AG09319 (cell line): ENCODE measurements at places on chromosomes 1 and 21.

DNA sequence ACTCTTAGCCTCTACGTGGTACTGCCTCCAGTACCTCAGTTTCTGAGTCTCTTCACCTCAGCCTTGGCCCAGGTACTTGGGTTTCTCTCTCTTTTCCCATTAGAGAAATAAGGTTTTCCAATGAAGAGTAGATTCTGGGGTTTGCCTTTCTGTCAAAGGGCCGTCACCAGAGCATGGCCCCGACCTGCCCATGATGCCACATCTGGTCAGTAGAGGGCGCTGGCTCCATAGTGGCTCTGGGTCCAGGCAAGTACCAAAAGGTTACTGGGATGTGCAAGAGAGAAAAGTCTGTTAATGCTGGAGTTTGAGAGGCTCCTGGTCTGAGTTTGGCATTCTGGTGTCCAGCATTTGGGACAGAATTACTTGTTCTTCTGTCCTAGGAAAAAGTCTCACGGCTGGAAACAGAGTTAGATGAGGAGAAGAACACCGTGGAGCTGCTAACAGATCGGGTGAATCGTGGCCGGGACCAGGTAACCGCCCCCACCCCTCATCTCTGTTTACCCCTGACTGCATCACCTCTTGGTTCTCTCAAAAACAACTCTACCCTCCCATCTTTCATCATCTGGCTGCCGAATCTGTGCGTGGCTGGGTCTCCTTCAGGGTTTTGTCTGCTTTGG, 5.3 kb upstream of the TUFT1 start:
- DNase-seq, result no peak

- DNase-seq, result no peak
Measured at GRCh38 chr1:40712997-40713396, 21.5 kb downstream of the NFYC start.

GRCh38 chr1:72366466-72366865, 84.1 kb upstream of the NEGR1 start:
- peak; percentile 19 for DNase-seq

- no peak for DNase-seq
Measured at GRCh38 chr21:41011098-41011731, 156.7 kb upstream of the BACE2 start.

DNA sequence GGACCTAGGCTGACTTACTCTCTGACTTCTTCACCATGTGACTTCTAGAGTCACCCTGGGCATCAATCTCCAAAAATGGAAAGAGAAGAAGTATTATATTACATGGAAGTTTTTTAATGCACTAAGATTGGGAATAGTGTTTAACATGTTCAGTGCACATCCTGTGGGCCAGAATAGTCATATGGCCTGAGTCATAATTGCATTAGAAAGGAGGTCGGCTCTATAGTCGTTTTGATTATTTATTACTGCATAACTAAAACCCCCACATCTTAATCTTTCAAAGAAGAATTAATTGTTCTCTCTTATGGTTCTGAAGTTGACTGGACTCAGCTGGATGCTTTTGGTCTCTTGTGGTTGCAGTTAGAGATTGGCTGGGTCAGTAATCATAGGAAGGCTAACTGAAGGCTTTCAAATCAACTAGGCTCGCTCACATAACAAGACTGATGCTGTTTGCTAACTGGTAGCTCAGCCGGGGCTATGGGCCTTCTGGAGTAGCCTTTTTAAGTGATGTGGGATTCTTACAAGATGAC, 810.6 kb upstream of the ADGRL4 start:
- no peak for DNase-seq

DNA sequence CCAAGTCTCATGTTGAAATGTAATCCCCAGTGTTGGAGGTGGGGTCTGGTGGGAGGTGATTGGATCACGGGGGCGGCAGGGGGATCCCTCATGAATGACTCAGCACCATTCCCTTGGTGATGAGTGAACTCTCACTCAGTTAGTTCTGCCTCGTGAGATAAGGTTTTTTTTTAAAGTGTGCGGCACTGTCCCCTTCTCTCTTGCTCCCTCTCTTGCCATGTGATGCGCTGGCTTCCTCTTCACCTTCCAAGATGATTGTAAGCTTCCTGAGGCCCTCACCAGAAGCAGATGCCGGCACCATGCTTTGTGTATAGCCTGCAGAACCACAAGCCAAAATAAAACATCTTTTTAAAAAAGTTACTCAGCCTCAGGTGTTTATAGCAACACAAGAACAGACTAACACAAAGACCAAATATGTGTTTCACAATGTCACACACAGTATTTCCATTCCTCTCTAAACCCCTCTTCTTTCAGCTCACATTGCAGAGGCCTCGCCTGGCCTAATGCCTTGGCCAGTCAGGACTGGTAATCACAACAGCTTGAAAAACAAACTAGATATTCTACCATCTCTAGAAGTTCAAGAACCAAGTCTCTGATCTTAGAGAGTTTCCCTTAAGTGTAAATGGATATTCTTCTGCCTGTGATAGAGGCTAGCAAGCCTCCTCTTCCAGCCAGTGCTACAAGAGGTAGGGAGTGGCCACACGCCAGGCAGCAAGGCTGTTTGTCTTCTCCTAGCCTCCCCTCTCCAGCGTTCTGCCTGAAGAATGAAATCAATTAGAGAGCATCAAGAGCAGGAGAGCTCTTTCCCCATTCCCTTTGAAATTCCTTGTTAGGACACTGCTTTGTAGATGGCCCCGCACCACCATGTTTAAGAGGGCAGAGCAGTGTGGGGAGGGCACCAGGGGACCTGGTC, 19.6 kb upstream of the RAP1A start:
- DNase-seq, result no peak

DNA sequence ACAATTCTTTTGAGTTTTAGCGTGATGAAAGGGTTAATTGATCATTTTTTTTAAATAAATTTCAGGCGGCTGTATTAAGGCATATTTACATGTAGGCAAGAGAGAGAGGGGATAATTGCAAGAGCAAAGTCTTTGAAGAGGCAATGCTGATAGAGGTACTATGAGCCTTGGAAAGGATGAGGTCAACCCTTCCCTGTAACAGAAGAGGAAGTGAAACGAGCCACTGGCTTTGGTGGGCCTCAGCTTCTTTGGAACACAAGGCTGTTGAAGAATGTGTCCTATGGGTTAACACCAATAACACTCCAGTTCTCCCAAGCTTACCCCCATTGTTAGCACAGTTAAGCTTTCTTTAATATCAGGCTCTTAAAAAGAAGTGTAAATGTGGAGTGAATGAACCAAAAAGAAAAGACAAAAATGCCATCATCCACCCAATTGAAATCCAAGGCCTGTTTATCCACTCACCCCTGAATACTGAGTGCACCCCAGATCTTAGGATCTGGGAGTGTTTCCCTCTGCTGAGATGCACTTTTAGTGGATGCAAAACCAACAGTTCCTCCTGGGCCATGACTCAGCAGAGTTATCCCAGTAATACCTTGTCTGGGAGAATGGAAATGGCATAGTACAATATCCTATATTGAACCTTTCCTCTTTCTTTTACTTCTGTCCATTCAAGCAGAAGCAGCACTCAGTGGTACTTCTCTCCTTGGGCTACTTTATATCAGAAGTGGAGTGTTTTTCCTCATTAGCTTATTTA, 216.4 kb downstream of the SLC44A5 start:
- DNase-seq, result no peak

DNA sequence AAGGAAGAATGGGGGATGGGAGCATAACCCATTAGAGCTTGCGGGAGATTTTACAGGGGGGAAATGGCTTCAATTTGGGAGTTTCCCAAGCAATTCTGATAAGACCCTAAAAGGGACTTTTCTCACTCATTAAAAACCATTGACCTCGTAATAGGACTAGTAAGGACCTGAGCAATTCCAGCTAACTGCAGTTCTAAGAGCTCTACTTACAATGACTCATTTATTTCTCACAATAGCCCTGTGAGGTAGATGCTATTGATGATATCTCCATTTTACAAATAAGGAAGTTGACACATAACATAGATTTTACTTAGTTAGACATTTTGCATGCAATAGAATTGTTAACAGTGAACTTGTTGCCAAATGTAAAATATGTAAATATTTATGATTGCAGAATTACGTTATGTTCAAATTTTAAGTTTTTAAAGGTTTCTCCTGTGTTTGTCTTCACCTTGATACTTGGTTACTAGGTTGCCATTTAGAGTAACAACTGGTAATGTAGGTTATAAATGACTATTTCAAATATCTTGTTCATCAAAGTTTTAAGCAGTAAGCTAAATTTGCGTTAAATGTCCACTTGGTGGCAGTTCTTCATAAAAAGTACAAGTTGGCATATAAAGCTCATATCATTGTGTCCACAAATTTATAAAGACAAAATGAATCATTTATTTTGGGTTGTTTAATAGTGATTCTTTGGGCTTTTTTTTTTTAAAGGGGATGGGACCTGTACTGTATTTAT, 182.0 kb downstream of the PLA2G4A start:
- no peak for DNase-seq

DNA sequence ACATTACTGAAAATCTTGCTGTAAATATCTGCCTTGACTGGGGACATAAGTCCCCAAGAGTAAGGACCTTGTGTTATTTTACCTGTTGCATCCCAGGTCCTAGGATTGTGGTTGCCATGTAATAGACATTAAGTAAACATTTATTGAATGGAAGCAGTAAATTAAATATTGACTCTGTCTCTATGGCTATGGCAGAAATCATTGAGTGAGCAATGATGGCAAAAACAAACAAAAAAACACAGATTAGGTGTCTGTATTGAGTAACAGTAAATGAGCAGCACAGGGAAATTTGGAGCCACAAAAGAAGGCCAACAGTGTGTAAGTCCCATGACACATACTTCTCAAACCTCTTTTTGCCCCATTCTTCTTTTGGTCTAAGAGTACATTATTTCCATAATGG, 240.4 kb downstream of the NFIA start:
- no peak for DNase-seq

DNA sequence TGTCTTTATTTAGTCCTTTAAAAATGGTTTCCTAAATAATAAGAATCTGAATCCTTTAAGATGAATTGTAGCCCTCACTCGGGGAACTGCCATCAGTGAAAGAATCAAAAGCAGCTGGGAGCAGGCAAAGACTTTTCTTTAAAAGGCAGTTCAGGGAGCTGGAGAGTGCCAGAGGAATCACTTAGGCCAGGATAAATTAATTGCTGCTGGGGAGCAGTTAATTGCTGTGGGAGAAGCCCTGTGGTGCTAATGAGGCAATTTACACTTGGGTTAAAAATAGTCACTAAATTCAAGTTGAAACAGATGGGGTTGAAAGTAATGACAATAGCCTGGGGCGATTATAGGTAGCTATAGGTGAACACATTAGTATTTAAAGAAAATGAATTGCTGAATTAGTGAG, 38.7 kb upstream of the COL24A1 start:
- no peak for DNase-seq

- no peak for DNase-seq
Measured at GRCh38 chr1:21653744-21654100, 15.4 kb downstream of the RAP1GAP start.

GRCh38 chr1:1397839-1398523, 1.2 kb downstream of the CCNL2 start:
- DNase-seq, result no peak
